ENCODE measurements at places on chromosomes 3 and 15.

DNA sequence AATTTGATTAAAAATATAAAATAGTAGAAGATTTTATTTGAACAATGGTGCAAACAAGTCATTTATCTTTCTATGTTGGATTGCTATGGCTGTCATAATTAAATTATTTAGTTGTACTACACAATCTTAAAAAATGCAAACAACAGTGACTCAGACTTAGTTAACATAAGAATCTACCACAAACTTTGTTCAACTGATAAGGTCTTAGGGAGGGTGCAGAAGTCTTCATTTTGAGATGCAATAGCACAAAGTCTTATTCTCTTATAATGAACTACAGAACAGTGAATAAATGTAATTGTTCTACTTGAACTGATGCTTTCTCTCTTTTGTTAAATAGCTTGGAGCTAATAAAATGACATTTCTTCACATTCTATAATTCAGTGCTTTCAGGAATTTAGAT, 482.8 kb upstream of the NAALADL2 start:
- no peak for DNase-seq

- no peak for DNase-seq
These were observed 6.9 kb downstream of the C15orf62 start for GRCh38 chr15:40776537-40777141.

GRCh38 chr3:154304116-154304786, 20.0 kb downstream of the DHX36 start:
- DNase-seq, result no peak

DNA sequence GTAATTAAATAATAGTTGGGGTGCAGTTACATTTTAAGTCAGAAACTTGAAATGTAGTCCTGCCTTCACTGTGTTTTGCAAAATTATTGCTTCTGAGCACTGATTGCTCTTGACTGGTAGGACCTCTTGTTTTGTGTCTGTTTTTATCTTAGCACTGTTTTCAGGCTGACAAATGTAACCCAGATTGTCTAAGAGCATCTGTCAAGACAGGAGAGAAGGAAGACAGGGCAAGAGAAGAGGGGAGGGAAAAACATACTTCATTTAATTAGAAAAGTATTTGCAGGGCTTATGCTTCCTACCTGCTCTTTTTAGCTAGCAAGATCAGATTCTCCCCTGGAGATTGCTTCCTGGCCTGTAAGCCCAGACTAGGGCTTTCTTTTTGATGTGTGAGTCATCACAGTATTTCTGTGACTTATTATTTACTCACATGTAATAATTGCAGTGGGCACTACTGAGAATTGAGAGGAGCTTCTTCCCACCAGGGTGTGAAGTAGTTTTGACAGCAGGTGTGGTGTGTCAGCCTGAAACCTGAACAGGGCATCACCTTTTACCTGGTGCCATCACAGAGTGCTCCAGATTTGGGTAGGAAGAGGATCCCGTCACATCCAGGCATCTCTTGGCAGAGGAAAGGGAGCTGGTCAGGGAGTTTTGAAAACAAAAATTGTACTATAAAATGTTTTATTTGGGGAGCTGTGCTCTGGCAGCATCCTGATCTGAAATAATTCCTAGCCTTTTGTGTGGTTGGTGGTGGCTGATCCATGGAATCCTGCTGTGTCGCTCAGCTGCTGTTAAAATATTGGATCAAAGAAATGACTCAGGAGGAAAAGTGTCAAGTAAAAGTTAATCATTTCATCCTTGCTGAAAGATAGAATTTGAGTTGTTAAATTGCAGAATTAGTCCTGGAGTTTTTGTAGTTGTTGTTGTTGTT, 98.2 kb downstream of the TMEM108 start:
- no peak for DNase-seq
